Stimulated activated CD8-positive, alpha-beta memory T cell treated with anti-CD3 and anti-CD28 coated beads, Interleukin-15, amount 100 ng/mL, for 24 hours (primary cell): ENCODE measurements at places on chromosomes 12 and 14.

DNA sequence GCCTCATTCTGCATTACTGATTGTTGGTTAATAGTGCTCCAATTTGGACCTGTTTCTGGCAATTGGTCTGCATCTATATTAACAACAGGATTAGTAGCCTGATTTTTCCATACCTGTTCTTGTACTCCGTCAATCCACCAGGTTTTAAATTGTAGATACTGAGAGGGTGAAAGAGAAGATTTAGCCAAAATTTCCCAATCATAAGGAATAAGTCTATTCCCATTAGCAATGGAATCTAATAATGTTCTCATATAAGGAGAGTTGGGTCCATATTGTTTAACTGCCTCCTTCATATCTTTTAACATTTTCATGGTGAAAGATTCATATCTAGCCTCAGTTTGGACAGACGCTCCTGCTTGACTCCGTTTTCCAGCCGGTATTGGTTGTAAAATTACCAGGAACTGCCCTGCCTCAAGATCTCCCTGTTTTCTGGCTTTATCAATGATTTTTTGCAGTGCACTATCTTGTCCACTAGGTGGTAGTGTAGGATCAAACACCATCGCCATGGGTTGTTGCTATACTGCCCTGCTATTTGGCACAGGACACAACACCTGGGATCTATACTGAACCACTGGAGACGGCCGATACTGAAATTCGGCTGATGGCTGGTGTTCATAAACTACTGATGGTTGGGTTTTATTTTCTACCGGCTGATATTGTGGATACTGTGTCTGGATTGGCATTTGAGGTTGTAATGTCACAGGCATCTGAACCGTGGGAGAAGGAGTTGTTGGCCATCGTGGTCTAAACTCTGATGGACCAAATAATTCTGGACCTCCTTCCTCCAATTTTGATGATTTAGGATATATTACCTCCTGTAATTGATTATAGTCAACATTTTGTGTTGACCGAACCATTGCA lies 25.2 kb downstream of the DHRS4L2 start:
- no peak for DNase-seq

DNA sequence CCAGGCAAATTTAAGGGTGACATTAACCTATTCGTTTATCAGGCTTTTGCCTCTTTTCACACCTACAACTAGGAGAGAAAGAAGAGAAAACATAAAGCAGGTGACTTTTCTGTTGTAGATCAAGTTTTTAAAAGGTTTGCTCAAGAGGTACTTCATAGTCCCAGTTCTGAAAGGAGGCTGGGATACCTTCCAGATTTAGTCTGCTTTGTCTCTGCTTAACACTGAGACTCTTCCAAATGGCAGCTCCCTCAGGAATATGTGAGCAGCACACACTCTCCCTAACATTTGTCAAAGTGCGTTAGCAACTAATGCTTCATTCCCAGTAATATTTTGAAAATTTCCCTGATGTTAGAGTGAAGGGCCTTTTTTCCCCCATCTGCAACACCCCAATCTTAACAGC lies 133.7 kb upstream of the RASSF8 start:
- DNase-seq, result no peak

GRCh38 chr14:97873291-97873690 lies 1076.1 kb downstream of the VRK1 start:
- no peak for DNase-seq

GRCh38 chr14:33602396-33602795 lies 348.5 kb downstream of the EGLN3 start:
- no peak for DNase-seq

- DNase-seq, result no peak
Measured at GRCh38 chr12:125006365-125006764, 12.9 kb downstream of the BRI3BP start.

- DNase-seq, result no peak
Measured at GRCh38 chr14:91867316-91867988, at the start of gene TC2N. TC2N (minus strand) TSS chr14:91867536; CDS start chr14:91813769, 53,767 bp downstream.

DNA sequence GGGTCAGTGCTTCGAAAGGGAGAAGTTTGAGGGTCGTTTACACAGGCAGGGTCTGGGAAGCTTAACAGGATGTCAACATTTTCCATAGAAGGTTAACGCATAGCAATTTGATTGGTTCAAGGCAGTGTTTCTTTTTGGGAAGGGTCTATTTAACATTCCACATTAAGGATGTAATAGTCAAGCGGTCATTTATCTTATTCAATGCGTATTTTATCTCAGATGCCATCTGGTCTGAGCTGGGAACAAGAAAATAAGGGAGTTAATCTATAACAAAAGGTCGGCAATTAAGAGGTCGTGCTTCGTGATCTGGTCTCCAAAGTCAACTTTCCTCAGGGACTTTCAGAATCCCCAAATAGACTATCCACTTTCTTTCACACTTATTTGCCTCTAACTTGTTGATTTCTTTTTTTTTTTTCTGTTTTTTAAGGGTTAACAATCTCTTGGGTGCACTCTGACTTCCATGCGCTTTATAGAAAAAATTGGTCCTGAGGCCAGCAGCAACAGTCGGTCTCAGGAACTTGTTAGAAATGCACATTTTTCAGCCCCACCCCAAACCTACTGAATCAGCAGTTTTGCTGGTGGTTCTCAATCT lies 550 bp upstream of the RESF1 start:
- no peak for DNase-seq

GRCh38 chr14:104085032-104085888 lies at the start of gene ASPG:
ASPG (plus strand) TSS chr14:104085700; CDS start chr14:104085771, 71 bp downstream.
- DNase-seq, result no peak

GRCh38 chr14:25887251-25887878 lies 710.5 kb downstream of the NOVA1 start:
- no peak for DNase-seq

- no peak for DNase-seq
Measured at GRCh38 chr14:69288011-69288771, 28.2 kb downstream of the GALNT16 start.

- no peak for DNase-seq
Measured at GRCh38 chr14:32914391-32914790, 24.3 kb upstream of the NPAS3 start.

DNA sequence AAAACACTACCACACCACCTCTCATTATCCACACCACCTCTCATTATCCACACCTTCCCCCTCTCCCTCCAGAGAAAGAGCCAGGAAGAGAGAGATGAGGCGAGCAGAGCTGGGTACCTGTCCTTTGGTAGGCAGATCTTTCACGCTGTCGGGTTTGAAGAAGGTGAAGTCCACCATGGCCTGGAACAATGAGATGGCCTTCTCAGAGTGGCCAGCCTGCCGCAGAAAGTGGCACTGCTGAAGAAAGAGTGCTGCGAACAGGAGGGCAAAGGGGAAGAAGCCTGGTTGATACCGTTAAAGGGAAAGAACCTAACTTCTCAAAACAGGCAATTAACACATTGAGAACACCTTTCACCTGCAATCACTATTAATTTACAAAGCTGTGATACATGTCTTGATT lies 30.6 kb downstream of the NRDE2 start:
- DNase-seq, result no peak

- no peak for DNase-seq
Measured at GRCh38 chr12:9237286-9237685, 29.1 kb upstream of the PZP start.

DNA sequence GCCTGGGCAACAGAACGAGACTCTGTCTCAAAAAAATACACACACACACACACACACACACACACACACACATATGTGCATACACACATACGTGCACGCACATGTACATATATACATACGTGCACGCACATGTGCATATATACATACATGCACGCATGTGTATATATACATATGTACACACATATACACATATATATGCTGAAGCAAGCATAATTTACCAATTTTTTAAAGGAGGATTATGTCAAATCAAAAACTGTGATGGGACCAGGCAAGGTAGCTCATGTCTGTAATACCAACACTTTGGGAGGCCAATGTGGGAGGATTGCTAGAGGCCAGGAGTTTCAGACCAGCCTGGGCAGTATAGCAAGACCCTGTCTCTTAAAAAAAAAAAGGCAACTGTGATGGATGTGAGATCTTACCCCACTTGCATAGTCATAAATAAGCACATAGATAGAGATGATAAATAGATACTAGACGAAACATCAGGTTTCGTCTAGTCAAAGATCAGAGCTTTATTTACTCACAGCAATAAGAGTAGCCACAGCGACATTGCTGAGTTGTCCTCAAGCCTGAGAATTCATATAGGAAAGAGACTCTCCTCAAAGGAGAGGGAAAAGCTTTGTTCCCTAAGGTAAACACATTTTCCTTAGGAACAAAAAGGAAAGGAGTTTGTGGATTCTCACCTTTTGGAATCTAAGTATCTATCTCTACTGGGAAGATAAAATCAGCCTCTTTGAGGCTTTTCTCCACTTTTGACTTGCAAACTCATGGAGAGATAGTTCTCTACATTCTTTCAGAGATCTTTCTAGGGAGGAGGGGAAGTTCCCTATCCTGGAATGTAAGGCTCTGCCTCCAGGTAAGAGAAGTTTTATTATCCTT lies 74.7 kb upstream of the AMN1 start:
- no peak for DNase-seq

DNA sequence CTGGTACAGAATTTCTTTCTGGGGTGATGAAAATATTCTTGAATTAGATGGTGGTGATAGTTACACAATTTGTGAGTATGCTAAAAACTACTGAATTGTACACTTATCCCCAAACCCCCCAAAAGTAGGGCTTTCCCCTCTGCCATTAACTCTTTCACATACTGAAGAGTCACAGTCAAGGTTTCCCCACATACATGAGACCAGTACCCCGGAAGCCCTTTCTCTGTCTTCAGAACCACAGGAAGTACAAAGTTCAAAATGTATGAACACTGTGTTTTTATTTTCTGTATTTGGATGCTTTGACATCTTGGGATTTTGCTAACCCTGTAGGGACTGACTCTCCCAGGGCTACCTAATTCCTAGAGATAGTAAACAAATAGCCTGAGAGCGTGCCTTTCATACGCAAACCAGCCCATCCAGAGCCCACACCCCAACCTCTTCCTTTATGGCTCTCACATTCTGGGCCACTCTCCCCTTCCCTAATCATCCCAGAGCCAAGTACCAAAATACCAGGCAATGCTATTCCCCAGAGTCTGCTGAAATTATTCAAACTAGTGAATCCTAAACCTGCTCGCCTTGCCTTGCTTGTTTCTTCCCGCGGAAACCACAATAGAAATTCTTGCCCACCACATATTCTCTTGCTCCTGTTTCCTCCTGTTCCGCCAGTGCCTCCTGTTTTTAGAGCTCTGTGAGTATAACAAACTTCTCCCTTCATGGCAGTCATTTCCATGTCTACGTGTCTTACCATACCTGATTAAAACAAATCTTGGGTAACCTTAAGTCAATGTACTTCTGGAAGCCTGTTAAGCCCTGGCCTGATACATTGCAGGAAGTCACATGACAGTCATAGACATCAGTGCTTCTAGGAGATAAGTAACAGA lies 524.8 kb downstream of the FUT8 start:
- DNase-seq, result no peak

DNA sequence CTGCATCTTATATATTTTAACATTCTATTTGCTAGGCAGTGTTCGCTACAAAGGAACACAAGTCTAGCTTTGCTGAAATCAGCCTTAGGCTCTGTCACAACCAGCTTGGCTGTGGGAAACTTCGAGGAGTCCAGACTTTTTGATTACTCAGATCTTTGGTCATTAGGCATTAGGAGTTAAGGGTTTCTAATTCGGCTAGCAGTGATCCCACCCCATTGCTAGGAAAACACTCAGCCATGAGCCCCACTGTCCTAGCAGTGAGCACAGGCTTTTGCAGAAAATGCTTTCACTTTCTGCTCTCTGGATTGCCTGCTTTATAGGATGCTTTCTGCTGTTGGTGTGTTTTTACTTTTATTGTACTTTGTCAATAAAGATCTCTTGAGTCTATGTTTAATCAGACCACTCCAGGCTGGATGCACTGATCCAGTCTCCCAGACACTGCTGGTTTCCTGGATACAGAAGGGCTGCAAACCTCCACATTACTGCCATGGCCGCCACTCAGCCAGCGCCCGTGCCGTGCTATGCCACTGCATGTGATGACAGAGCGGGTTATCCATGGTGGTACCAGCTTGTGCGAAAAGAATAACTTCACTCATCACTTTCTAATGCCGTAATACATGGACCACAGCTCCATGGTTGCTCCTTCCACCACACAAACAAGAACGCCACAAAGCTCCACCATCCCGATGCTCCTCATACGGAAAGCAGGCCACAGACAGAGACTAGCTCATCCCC lies 41.0 kb upstream of the PYGL start:
- no peak for DNase-seq

GRCh38 chr14:105071942-105072341 lies 6.7 kb upstream of the GPR132 start:
- no peak for DNase-seq

DNA sequence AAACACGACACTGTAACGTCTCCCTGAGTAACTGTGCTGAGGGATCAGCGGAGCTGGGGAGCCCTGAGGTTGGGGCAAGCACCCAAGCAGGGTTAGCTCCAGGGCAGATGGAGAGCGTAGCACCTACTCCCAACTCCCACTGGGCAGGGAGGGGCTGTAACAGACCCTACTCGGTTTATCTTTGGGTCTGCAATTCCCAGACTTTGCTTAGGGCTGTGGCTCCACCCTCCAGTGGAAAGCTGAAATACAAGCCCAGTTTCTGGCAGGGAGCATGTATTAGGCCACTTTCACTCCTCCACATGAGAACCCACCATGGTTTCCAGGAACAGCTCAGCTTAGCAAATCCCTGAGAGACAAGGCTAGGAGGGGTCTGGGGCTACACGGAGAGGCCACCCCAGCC lies 17.3 kb upstream of the TC2N start:
- DNase-seq, result no peak

GRCh38 chr12:26872625-26873024 lies 39.6 kb upstream of the ITPR2 start:
- DNase-seq, result no peak

DNA sequence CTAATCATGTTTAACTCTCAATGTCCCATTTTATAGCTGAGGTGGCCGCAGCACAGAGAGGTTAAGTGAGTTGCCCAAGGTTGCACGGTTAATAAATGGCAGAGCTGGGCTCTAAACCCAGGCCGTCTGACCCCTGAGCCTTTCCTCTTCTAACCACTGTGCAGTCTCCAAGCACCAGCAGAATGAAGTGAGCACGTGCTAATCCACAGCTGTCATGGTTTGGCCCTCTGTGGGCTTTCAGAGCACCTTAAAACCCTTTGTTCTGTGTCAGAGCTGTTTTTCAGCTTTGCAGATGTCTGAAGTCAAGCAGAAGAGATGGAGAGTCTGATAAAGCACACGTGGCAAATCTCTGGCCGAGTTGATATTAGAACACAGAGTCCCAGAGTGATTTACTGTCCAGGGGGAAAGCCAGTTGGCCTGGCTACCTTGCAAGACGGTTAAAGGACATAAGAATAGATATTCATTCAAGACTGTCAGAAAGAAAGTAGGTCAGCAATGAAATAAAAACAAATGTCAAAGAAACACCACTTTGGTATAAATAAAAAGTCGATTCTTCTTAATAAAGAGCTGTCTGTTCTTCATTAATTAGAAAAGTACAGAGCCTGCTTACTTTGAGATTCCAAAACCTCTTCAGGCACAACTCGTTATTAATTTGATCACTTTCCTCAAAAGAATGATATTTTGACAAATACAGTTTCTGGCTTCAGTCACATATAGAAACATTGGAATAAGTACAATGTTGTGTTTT lies 107.3 kb downstream of the CRADD start:
- DNase-seq, result no peak
